D721Med (cell line): ENCODE measurements at places on chromosomes 4 and X.

- no peak for DNase-seq
Observed at GRCh38 chrX:148601034-148601433, 100.6 kb downstream of the AFF2 start.

GRCh38 chr4:15510961-15511360 lies 41.3 kb downstream of the CC2D2A start:
- DNase-seq = no peak

- no peak for DNase-seq
Observed at GRCh38 chr4:104682311-104682710, 187.6 kb upstream of the CXXC4 start.

DNA sequence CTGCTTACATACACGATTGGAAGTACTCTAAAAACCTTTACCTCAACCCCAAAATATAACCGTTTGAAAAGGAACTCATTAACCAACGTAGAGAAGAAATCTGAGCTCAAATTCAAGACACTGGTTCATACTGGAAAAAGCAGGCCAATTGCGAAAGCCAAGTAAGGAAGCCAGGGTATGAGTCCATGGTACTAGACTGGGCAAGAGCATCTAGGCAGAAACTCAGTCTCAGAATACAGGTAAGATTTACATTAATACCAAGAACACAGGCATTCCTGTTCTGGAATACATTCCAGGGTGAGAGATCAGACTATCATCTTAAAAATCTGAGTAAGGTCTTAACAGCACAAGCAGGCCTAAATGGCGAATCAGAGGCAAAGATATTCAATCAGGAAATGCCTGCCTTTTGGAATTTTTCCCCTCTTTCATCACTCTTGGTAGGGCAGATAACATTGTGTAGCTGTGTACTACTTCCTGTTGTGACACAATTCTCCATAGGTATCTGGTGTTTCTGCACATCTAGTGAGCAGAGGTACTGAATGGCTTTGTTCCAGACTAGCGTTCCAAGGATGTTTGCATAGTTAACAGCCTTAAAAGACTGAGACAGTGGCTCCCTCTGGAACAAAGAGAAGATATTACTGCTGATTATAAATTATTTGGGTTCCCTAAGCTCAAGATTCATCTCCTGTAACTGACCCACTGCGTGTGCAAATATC lies 311.3 kb downstream of the PCDH19 start:
- DNase-seq = no peak

DNA sequence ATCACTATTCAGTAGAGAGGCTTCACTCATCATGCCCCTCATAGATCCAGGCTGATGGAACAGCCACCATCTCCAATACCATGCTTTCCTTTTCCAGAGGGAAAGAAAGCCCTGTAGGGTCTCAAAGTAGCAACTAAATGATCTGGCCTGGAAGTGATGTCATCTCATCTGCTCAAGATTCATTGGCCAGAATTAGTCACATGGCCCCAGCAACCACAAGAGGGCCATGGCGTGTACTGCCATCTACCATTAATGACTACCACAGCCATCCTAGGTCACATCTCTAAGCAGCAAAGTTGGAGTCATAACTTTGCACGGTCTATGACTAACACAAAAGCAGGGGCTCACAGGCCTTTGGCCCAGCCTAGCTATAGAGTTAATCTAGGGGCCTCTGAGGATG lies 194.8 kb downstream of the KIT start:
- no peak for DNase-seq
